ENCODE measurements at places on chromosomes 12 and 14.

- DNase-seq = no peak
Measured at GRCh38 chr12:18899678-18900317, 161.9 kb downstream of the CAPZA3 start.

GRCh38 chr12:116525418-116526001 is 33.7 kb upstream of the MAP1LC3B2 start:
- no peak for DNase-seq

DNA sequence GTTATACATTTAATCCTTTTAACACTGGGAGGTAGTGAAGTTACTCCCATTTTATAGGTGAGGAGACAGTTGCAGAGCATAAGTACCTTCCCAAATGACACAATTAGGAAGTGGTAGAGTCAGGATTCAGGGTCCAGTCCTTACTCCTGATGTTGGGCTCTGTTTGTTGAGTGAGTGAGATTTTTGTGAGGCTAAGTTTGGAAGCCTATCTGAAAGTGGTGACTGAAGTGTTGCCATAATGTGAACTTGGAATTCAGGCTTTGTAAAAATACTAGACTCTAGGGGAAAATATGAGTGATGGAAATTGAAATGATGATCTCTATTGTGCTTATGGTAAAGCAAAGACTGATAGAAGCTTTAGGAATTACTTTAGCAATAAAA is 2.2 kb downstream of the NUDT4 start:
- DNase-seq = no peak

DNA sequence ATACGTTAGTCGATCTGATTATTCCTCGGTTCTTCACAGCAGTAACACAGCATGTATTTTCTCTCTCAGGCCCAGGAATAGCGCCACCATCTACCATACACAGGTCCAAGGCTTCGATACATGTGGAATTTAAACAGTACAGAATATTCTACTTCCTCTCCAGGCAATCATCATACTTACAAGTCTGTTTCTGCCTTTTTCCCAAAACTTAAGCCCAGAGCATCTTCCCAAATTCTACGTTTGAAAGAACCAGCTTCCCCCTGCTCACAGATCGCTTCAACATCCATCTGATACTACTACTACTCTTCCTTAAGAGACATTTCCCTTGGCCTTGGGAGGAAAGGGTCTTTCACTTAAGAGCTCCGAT is 626 bp downstream of the TXNDC16 start:
- DNase-seq = no peak

GRCh38 chr14:83798421-83798820 is 1731.5 kb upstream of the FLRT2 start:
- no peak for DNase-seq

GRCh38 chr12:51635346-51635745 is 44.3 kb downstream of the SCN8A start:
- DNase-seq = no peak

GRCh38 chr12:63038713-63039100 is 103.8 kb upstream of the PPM1H start:
- DNase-seq = no peak

DNA sequence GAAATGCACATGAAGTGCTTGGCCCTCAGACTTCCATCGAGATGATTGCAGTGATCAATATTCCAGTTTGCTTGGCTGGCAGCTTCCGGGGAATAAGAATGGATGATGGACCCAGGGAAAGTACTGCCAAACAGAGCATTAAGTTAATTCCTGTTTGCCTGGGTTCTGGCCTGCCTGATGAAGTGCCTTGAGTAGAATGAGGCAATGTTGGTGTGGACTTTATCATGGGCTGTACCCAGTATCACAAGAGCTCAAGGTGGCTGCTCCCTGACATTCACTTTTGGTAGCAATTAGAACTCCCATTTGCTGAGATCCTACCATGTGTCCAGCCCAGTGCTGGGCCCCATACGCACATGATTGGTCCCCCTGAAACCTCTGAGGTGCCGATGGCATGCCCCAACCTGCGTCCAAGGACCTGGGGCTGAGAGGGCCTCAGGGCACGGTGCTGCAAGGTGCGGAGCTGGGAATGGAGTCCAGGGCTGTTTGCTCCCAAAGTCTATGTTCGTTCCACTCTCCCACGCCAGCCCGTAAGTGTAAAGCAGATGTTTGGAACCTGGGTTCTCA is 80.7 kb downstream of the SLC25A47 start:
- no peak for DNase-seq

DNA sequence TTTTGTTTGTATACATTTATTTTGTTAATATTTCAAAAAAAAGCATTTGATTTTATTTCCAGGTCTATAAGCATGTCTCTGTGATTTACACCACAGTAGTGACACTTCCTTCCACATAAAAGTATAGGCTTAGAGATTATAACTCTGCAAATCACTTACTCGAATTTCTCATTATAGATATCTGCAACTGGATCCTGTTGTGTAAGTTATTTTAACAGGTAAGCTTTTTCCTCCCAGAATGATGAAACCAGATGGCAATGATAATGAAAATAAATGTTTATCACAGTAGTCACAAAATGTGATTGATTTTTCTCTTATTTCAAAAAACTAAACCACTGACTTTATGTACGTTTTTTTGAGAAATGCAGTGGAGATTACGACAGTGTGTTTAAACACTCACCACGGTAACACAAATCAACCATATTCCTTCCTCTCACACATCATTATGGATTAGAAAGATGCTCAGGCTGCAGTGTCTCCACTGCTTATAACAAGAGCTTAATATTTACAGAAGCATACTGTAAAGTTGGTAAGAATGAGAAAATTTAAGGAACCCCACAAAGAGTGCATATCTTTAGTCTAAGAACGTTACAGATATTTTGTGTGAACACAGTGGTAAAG is 194.6 kb downstream of the ATXN7L3B start:
- no peak for DNase-seq

DNA sequence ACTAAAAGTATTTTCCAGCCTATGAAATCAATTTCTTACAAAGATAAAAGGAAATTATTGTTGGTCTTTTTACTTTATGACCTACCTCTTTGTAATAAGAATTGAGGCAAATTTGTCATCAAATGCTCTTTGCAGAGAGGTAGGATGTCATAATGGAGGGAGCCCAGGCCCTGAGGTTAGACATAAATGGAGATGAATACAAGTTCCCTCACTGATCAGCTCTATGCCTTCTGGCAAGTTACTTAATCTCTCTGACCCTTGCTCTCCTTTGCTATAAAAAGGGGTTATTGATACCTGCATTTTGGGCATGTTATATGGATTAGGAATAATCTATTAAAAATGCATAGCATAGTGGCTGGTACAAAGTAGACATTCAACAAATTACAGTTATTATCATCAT is 146.9 kb upstream of the KRR1 start:
- DNase-seq = no peak

GRCh38 chr12:48717252-48717695 is 767 bp upstream of the CCNT1 start:
- no peak for DNase-seq

DNA sequence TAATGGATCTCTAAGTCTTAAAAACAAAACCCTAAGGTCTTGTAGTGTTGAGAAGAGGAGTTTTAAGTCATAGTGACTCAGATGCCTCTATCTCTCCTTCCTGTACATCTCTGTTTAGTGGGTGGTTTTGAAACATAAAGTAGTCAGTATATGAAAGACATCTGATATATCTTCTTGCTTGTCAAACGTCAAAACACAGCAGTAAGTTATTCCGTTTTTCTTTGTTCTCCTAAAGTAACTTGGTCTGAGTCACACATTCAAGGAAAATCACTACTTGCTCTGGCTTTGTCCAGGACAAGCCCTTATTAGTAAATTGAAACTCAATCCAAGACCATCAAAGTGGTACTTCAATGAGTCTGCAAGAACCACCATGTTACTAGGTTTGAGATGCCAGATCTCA is 1172.5 kb downstream of the BCL11B start:
- no peak for DNase-seq

DNA sequence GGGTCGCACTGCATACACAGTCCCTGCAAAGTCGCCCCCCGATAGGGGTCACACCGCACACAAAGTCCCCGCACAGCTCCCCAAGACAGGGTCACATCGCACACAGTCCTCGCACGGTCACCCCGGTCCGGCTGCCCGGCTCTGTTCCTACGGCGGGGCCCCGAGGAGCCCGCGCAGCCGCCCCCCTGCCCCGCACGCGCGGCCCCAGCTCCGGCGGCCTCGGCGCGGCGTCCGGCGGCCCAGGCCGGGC is 300 bp downstream of the SSH1 start:
- DNase-seq = no peak

DNA sequence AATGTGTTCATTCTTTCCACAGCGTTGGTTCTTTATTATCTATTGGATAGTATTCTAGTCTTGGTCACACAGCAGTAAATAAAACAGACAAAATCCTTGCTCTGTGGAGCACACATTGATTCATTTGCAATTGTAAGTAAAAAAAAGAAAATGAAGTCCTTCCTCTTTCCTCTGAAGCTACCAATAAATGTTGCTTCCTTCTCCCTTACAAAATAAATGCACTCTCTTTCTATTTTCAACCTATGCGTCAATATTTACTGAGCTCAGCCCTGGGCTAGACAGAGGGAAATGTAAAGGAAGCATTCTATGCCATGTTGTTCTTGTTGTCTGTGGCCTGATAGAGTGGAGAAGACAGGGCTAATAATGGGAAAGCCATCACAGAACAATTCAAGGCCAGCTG is 2.9 kb downstream of the ABHD12B start:
- no peak for DNase-seq

GRCh38 chr12:92356425-92356824 is 210.8 kb upstream of the BTG1 start:
- DNase-seq = no peak

- no peak for DNase-seq
Measured at GRCh38 chr12:118970856-118971255, 10.5 kb upstream of the SRRM4 start.

GRCh38 chr14:37061697-37062096 is 110.7 kb downstream of the SLC25A21 start:
- DNase-seq = no peak

All from activated CD4-positive, alpha-beta T cell treated with anti-CD3 and anti-CD28 coated beads for 1 hour (primary cell).